ENCODE measurements at places on chromosomes 11 and 22. TPM values are rescaled to one million over a fixed set of nuclear protein-coding genes. Genes with fewer than 3 reads are reported as not detected.

GRCh38 chr11:18791969-18792628 lies 501 bp upstream of the PTPN5 start:
- peaks cover 19% of the 10 kb centered on the region for H3K27me3 ChIP-seq
- H3K27ac ChIP-seq = no peak overlapping the region
- H3K36me3 ChIP-seq = no peaks in the 10 kb centered on the region
- DNase-seq = no peak
- no peak overlapping the region for H3K4me3 ChIP-seq

DNA sequence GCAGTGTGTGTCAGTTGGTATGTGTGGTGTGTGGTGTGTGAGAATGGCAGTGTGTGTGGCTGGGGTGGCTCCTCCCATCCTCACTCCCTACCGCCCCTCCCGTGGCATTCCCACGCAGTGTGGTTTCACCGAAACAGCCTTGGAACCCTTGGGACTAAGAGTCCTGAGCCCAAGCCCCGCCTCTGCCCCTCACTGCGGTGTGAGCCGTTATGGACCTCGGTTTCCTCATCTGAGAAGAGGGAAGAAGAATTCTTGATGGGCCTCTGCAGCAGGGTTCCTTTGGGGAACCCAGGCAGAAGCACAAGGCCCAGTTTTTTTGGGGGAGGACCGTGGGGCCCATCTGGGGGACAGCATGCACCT lies 7.2 kb downstream of the UPK3A start:
- H3K27me3 ChIP-seq = no peaks in the 10 kb centered on the region
- no peaks in the 10 kb centered on the region for H3K36me3 ChIP-seq
- H3K27ac ChIP-seq = no peak overlapping the region

- no peak overlapping the region for H3K27ac ChIP-seq
- H3K36me3 ChIP-seq = no peaks in the 10 kb centered on the region
- H3K4me3 ChIP-seq = no peak overlapping the region
- H3K4me1 ChIP-seq = no peaks in the 10 kb centered on the region
Observed at GRCh38 chr11:79404806-79405205, 36.0 kb downstream of the TENM4 start.

GRCh38 chr11:75815345-75816168 lies 547 bp downstream of the UVRAG start:
- peak overlapping the region; percentile 85 for H3K27ac ChIP-seq
- DNase-seq = peak; percentile 60
- H3K4me1 ChIP-seq = peaks cover 33% of the 10 kb centered on the region

DNA sequence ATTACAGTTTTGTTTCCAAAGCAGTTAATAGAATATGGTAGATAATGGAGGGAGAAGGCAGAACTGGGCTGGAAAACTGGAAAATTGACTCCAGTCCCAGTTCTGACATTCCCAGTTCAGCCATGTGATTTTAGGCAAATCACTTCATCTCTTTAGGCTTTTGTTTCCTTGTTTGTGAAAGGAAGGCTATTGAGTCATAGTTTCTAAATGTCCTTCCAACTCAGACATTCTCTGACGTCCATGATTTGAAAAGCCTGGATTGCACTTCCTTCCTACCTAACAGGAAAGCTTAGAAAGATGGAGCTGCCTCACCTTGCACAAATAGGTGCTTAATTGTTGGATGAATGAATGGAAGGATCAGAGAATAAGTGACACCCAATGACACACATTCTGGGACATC lies 19.8 kb upstream of the GALNT18 start:
- H3K27me3 ChIP-seq = no peaks in the 10 kb centered on the region
- H3K4me1 ChIP-seq = no peaks in the 10 kb centered on the region
- no peak overlapping the region for H3K27ac ChIP-seq

- H3K27me3 ChIP-seq = no peaks in the 10 kb centered on the region
- H3K27ac ChIP-seq = no peak overlapping the region
- no peaks in the 10 kb centered on the region for H3K36me3 ChIP-seq
- H3K4me1 ChIP-seq = no peaks in the 10 kb centered on the region
Observed at GRCh38 chr11:32030875-32031503, 59.9 kb upstream of the RCN1 start.

GRCh38 chr11:120590472-120590871 lies 78.9 kb downstream of the GRIK4 start:
- no peak overlapping the region for H3K4me3 ChIP-seq
- H3K27ac ChIP-seq = no peak overlapping the region
- no peaks in the 10 kb centered on the region for H3K36me3 ChIP-seq
- H3K4me1 ChIP-seq = no peaks in the 10 kb centered on the region

DNA sequence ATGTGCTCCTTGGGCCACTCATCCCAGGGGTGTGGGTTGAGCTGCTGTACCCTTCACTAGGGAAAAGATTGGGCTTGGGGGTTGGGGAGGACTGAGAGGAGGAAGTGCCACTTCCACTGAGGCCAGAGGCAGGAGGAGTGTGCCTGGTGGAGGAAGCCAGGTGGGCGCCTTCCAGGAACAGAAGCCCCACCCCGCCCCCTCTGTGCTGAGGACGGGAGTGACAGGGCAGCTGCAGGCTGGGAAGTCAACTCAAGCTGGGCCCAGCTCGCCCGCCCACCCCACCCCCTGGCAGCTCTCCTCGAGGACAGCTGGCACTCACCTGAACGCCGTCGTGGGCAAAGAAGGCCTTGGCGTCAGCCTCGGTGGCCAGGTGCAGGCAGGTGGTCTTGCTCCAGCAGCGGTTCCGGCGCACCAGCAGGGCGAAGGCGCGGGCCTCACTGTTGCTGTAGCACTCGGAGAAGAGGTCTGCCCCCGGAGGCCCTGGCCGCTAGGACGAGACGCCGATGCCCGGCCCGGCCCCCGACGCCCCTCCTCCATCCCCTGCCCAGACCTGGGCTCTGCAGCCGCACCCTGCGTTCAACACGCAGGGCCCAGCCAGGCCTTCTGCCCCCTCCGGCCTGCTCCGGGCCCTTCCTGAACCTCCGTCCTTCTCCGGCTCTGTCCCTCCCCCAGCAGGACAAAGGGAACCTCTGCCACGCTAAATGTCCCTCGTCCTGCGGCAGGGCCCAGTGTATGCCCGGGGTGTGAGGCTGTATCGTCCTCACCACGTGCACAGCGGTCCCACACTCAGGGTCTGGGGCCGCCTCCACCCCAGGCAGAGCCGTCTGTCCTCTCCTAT lies 13.4 kb downstream of the TSSC4 start:
- no peak overlapping the region for H3K4me3 ChIP-seq
- no peaks in the 10 kb centered on the region for H3K4me1 ChIP-seq
- no peak overlapping the region for H3K27ac ChIP-seq
- no peak for DNase-seq

DNA sequence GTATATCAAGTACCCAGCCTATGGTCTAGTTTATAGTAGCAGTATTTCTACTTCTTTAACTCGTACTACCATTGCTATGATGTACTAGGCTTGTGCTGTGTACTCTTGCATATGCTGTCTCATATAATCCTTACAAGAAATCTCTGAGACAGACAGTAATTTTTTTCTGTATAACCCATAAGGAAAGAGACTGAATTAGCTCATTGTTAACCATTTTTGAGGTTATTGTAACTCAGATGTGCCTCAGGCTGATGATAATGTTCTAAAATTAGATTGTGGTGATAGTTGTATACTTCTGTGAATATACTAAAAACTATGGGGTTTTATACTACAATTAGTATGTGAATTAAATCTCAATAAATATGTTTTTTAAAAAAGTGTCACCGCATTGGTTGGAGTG lies 112.2 kb upstream of the RRM1 start:
- H3K27ac ChIP-seq = no peak overlapping the region
- H3K36me3 ChIP-seq = no peaks in the 10 kb centered on the region
- peaks cover 66% of the 10 kb centered on the region for H3K4me1 ChIP-seq
- DNase-seq = no peak

GRCh38 chr11:92511522-92512203 lies 287.0 kb downstream of the FAT3 start:
- no peaks in the 10 kb centered on the region for H3K27me3 ChIP-seq
- no peak for DNase-seq
- no peaks in the 10 kb centered on the region for H3K4me1 ChIP-seq
- no peak overlapping the region for H3K4me3 ChIP-seq
- no peak overlapping the region for H3K27ac ChIP-seq

DNA sequence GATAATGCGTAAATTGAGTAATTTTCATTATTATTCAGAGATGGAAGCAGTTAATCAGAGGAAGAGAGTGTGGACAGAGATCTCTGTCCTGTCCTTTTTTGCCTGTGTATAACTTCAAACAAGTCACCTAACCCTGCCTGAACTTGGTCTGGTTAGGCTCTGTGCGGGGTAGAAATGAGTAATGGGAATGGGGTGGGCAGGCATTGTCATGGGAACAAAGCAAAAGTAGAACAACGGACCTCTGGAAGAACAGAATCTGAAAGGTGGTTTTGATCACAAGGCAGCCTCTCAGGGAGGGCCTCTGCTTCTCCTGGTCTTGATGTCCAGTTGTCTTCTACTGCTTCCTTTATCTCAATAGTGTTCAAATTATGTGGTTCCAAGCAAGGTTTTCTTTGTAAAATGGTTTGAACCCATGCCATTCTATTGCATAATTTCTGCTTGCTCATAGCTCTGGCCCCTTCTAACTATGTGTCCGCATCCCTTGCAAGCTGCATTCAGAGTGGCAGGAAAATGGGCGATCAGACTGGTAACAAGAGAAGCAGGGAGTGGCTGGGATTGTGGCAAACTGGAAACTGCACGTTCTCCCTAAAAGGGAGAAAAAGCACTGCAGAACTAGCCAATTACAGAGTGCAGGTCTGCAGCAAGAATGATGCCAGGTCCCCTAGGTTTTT lies 76.1 kb downstream of the PRR5L start:
- no peak for DNase-seq
- H3K4me1 ChIP-seq = peaks cover 19% of the 10 kb centered on the region
- H3K4me3 ChIP-seq = no peak overlapping the region
- H3K27me3 ChIP-seq = no peaks in the 10 kb centered on the region
- no peak overlapping the region for H3K27ac ChIP-seq

GRCh38 chr11:130131961-130132850 lies 27.4 kb upstream of the ST14 start:
- peaks cover 19% of the 10 kb centered on the region for H3K36me3 ChIP-seq
- no peak overlapping the region for H3K27ac ChIP-seq
- no peaks in the 10 kb centered on the region for H3K4me1 ChIP-seq
- no peak overlapping the region for H3K4me3 ChIP-seq

- no peaks in the 10 kb centered on the region for H3K27me3 ChIP-seq
- no peaks in the 10 kb centered on the region for H3K36me3 ChIP-seq
- H3K4me3 ChIP-seq = no peak overlapping the region
- H3K27ac ChIP-seq = peak overlapping the region; percentile 26
- DNase-seq = no peak
- peaks cover 26% of the 10 kb centered on the region for H3K4me1 ChIP-seq
Observed at GRCh38 chr22:46578251-46578823, 40.9 kb upstream of the CELSR1 start.

DNA sequence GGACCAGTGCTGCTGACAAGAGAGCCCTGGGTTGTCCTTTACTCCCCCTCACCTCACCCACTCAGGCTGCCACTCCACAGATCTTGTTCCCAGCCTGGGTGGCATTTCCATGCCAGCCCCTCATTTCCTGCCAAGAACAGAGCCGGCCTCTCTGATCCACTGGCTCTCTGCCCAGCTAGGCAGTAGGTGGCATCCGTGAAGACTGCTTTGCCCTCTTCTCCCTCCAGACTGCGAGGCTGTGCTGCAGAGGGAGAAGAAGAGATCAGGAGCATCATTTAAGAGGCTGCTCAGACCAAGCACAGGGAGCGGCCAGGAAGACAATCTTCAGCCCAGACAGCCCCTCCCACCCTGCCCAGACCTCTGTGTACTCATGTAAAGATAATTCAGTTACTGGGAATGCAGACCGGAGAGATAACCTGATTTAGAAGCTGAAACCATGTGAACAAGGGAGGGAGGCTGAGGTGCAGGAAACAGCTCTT lies 126.9 kb upstream of the NCAM1 start:
- no peaks in the 10 kb centered on the region for H3K36me3 ChIP-seq
- no peaks in the 10 kb centered on the region for H3K4me1 ChIP-seq
- no peak overlapping the region for H3K27ac ChIP-seq
- no peaks in the 10 kb centered on the region for H3K27me3 ChIP-seq
- DNase-seq = no peak

- H3K36me3 ChIP-seq = no peaks in the 10 kb centered on the region
- no peak overlapping the region for H3K27ac ChIP-seq
- H3K4me1 ChIP-seq = no peaks in the 10 kb centered on the region
- H3K27me3 ChIP-seq = no peaks in the 10 kb centered on the region
Observed at GRCh38 chr11:32333320-32333991, 101.9 kb downstream of the WT1 start.

GRCh38 chr11:116701297-116701801 lies 71.4 kb downstream of the BUD13 start:
- DNase-seq = no peak
- H3K36me3 ChIP-seq = no peaks in the 10 kb centered on the region
- no peak overlapping the region for H3K4me3 ChIP-seq
- no peaks in the 10 kb centered on the region for H3K4me1 ChIP-seq

GRCh38 chr22:20578192-20578591 lies 70.8 kb downstream of the MED15 start:
- peaks cover 84% of the 10 kb centered on the region for H3K36me3 ChIP-seq
- peaks cover 30% of the 10 kb centered on the region for H3K4me1 ChIP-seq
- no peak overlapping the region for H3K27ac ChIP-seq

DNA sequence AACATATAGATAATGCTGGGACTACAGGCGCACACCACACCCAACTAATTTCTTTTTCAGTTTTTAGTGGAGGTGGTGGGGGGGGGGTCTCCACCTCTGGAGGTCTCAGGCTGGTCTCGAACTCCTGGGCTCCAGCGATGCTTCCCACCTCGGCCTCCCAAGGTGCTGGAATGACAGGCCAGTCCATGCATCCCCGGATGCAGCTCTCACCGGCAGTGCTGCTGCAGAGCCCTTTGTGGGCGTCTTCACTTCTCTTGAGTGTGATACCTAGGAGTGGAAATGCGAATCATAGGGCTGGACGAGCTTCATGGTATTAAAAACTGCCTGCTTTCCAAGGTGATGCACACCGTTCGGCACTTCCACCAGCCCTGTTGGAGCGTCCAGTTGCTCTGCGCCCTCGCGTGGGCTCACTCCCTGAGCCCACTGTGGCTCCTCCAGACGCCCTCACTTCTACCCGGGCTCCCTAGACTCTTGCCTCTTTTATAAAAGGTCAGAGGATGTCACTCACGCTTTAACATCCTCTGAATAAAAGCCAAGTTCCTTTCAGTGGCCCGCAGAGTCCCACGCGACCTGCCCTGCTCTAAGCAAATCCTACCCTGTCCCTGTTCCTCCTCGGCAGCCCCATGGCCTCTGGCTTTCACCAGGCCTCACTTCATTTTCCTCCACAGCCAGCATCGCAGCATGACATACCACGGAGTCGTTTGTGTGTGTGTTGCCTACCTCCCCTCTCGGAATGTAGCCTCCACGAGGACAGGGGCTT lies 837 bp upstream of the BID start:
- no peaks in the 10 kb centered on the region for H3K36me3 ChIP-seq
- H3K27ac ChIP-seq = peak overlapping the region; percentile 57
- peaks cover 84% of the 10 kb centered on the region for H3K4me1 ChIP-seq
- no peak overlapping the region for H3K4me3 ChIP-seq

DNA sequence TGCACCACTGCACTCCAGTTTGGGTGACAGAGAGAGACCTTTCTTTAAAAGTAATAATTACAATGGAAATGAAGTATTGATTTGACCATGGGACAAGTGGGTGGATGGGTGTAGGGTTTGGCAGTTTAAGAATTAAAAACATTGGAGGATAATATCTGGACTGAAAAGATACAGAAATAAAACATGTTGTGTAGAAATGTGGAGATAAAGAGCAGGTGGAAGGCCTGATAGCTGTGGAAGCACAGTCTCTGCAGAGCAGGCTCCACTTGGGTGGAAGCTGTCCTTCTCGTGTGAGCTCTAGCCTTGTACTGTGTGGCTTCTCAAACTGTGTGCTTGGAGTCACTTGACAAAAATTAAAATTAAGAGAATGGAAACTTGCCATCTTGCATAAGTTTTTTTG lies 25.6 kb downstream of the APLP2 start:
- no peaks in the 10 kb centered on the region for H3K4me1 ChIP-seq
- no peak for DNase-seq
- no peak overlapping the region for H3K27ac ChIP-seq
- H3K4me3 ChIP-seq = no peak overlapping the region
- H3K27me3 ChIP-seq = no peaks in the 10 kb centered on the region

Gene BIRC3
- total RNA-seq = 197 TPM

Gene OR8D2
- not detected for total RNA-seq

Gene FAM83F
- total RNA-seq = 0.29 TPM

Gene KRTAP5-8
- total RNA-seq = not detected

Gene ZNF202
- 21.6 TPM for total RNA-seq

Gene USP28
- total RNA-seq = 17.2 TPM
